ENCODE measurements at places on chromosomes 7 and 10. TPM values are rescaled to one million over a fixed set of nuclear protein-coding genes. Genes with fewer than 3 reads are reported as not detected.

The TRIM50 gene
- total RNA-seq = not detected

The CTNNA3 gene
- total RNA-seq = not detected

GRCh38 chr7:110519851-110520250 is 571.1 kb upstream of the LRRN3 start:
- DNase-seq = no peak

DNA sequence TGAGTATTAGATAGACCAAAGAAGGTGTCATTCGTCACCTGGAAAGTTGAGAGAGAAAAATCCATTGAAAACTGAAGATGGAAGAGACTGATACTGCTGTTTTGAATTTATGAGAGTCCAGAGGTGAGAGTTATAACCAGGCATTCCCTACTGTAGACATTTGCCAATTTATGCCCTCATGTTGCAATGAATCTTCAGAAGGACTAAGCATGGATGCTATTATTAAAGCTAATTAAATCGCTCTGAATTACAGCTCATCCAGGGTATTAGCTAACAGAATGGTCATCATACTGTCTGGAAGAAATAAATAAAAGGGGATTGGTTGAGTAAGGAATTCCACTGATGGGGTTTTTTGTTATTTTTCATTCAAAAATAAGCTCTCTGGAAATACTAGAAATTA is 101.6 kb upstream of the PLPP4 start:
- no peak for DNase-seq

- DNase-seq = no peak
These were observed 281.6 kb upstream of the ZMIZ1 start for GRCh38 chr10:78787125-78787524.

Data from MCF 10A (cell line).